ENCODE measurements at places on chromosomes 12 and 14.

DNA sequence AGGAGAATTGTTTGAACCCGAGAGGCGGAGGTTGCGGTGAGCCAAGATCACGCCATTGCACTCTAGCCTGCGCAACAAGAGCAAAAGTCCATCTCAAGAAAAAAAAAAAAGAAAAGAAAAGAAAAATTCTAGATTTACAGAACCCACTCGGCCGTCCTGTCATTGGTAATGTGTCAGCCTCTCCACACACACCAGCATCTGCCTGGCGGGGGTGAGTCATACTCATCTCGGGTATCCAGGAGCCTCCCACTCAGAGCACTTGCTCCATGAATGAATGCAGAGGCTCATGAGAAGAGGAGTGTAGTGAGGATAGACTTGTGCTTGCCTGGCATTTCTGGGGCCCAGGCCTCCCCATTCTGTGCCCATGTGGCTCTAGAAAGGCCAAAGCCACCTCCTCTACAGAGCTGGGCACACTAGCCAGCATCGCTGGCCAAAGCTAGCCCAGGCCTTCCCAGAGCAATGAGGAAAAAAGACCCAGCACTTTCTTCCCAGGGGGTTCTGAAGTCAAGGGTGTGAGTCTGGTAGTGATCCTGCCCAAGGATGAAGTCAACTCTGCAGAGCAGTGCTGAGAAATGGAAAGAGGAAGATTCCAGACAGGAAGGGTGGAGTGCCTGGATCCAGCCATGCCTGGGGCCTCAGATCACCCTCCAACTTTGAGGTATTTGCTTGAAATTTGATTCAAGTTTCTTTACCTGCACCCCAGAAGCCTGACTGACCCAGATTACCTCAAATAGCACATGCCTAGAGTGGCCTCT is 31.2 kb upstream of the KLC1 start:
- peak; percentile 7 for DNase-seq

DNA sequence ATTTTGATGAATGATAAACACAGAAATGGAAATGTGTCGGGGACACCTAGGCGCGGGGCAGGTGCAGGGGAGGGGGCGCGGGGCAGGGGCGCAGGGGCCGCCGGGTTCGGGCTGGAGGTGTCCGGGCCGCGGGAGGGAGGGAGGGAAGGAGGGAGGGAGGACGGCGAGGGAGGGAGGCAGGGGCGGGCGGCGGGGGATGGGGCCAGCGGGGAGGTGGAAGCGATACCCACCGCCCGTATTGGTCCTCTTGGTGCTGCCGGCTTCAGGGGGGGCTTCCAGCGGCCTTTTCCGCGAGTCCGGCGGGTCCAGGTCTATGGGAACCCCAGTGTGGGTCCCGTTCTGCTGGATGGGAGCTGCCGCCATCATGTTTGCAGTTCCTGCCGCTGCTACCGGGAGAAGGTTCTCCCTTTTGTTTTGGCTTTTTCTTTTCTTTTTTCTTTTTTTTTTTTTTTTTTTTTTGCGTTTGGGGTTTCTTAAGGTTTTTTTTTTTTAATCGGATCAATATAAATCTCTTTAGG is 703 bp downstream of the NOVA1 start:
- no peak for DNase-seq

DNA sequence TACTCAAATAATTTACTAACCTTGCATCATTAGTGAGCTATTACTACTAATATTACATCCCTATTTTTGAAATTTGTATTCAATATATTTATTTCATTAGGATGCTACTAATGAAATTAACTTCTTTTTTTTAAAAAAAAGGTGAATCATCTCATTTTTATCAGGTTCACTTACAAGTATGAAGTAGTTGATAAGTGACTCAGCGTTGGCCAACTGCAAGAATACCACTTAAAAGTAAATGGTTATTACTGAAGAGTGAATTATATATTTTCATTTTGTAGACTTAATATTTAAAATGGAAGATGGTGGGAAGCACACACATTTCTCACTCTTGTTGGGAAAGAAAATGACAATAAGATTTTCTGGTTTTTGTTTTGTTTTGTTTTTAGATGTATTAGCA is 19.6 kb downstream of the OR4N2 start:
- DNase-seq: no peak

- no peak for DNase-seq
These were observed 71.0 kb downstream of the TESC start for GRCh38 chr12:117028254-117028653.

DNA sequence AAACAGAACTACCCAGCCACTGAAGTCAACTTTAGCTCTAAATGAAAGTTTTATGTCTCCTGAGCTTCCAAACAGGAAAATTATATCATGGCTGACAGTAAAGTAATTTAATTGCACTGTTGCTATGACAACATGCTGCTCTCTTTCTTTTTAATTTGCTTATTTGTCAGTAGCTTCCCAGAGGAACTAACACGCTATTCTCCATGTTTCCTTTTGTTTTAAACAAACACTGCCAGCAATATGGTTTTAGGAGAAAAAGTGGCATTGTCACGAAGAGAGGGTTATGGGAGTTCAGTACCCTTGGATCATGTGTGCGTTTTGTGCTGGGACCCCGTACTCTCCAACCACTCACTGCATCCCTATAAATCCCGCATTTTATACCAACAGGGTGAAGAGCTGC is 1.9 kb downstream of the FOXN3 start:
- no peak for DNase-seq

- DNase-seq: peak; percentile 37
These were observed 662 bp upstream of the ATP2A2 start for GRCh38 chr12:110280392-110280778.

GRCh38 chr14:89277203-89277602 is 139.8 kb downstream of the FOXN3 start:
- no peak for DNase-seq

DNA sequence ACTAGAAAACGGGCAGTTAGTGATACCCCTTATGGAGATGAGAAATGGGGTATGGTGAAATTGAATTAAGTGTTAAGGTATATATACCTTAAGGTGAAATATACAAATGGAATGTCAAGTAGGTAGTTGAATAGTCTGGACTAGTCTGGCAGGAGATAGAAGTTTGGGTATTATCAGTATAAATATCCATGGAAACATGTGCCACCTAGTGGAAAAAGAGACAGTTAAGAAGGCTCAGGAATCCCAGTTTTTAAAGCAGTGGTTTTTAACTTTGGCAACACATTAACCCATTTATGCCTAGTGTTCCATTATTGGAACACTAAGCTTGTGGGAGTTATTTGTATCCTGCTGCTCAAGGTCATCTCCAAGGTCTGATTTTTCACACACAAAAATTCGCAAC is 38.6 kb upstream of the TPH2 start:
- no peak for DNase-seq
